ENCODE measurements at places on chromosomes 5 and 9.
A peak's percentile ranks its signal among the peaks of the same experiment; 100 is the strongest.

- H3K27ac ChIP-seq: no peak overlapping the region
- H3K36me3 ChIP-seq: no peaks in the 10 kb centered on the region
- no peaks in the 10 kb centered on the region for H3K4me1 ChIP-seq
- DNase-seq: no peak
- H3K4me3 ChIP-seq: no peak overlapping the region
These were observed 357.5 kb downstream of the TAF11L14 start for GRCh38 chr5:17991775-17992174.

- no peaks in the 10 kb centered on the region for H3K27me3 ChIP-seq
- H3K36me3 ChIP-seq: no peaks in the 10 kb centered on the region
- H3K4me3 ChIP-seq: no peak overlapping the region
- no peak overlapping the region for H3K27ac ChIP-seq
- peak; percentile 72 for DNase-seq
These were observed 3.6 kb upstream of the CPLX2 start for GRCh38 chr5:175867587-175868347.

DNA sequence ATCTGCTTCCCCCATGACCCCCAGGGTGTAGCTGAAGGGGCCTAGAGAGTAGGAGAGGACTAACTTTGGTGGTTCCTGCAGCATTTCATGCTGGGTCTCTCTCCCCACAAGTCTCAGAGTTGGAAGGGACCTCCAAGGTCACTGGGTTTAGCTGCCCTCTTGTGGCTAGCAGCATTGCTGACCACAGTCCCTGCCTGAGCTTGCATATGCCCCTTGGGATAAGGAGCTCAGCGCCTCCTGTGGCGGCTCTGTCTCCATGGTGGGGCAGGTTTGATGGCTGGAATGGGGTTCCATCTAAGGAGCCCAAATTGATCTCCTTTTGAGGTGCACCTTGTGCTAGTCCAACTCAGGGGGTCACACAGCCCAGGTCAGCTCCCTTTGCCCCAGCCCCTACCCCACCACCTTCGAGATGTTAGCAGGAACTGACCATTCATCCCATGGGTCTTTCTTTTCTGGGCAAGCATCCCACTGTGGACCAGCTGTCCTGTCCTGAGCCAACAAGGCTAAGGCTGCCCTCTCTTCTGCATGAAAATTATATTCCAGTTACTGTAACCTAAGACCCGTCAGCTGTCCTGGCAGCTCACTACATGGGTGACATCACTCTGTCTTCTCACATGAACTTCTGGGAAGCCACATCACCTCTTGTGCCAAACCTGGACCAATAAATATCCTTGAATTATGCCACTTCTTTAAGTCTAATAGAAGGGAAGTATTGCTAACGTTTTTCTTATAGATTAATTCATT, 196.2 kb downstream of the HSPA4 start:
- no peaks in the 10 kb centered on the region for H3K4me1 ChIP-seq
- no peaks in the 10 kb centered on the region for H3K27me3 ChIP-seq
- no peak overlapping the region for H3K4me3 ChIP-seq
- DNase-seq: peak; percentile 84
- no peak overlapping the region for H3K27ac ChIP-seq
- H3K36me3 ChIP-seq: no peaks in the 10 kb centered on the region

- no peaks in the 10 kb centered on the region for H3K4me1 ChIP-seq
- H3K4me3 ChIP-seq: peak within 1 kb of the TSS; percentile 97
- peak; percentile 82 for DNase-seq
- H3K27me3 ChIP-seq: no peaks in the 10 kb centered on the region
- H3K36me3 ChIP-seq: no peaks in the 10 kb centered on the region
These were observed at the start of gene ABCA1 for GRCh38 chr9:104927912-104928740. Gene ABCA1, minus strand, starts transcription at chr9:104928155. Its CDS starts 24,476 bp downstream, at chr9:104903679.

DNA sequence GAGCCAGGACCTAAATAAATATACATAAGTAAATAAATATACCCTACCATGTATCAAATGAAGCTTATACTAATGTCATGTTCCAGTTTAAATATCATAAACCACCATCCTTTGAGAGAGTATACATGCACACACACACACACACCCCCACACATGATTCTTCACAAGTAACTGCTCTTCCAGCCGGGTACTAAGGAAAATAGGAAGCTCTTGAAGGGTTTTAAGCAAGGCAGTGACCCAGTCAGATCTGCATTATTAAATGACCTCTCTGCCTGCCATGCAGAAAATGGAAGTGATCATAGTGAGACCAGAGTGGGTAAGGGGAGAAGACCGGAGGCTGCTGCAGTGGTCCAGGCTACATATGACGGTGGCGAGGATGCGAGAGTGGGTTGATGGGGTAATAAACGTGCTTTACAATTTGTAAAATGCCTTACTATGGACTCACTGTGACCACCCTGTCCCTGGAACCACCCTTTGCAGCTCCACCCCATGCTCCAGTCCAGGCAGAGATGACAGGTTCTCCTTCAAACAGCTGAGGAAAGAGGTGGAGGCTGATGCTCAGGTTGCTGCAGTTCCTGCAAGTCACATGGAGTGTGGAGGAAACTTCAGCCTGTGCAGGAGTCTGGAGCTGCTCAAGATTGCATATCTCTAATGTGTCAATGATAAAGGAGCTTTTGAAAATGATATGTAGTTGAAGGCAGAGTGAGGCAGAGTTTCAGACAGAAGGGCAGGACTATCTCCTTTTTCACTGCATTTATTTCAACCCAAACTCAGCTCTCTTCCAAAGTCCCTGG, 38.8 kb upstream of the NDFIP1 start:
- DNase-seq: no peak
- H3K4me1 ChIP-seq: no peaks in the 10 kb centered on the region
- no peak overlapping the region for H3K4me3 ChIP-seq

DNA sequence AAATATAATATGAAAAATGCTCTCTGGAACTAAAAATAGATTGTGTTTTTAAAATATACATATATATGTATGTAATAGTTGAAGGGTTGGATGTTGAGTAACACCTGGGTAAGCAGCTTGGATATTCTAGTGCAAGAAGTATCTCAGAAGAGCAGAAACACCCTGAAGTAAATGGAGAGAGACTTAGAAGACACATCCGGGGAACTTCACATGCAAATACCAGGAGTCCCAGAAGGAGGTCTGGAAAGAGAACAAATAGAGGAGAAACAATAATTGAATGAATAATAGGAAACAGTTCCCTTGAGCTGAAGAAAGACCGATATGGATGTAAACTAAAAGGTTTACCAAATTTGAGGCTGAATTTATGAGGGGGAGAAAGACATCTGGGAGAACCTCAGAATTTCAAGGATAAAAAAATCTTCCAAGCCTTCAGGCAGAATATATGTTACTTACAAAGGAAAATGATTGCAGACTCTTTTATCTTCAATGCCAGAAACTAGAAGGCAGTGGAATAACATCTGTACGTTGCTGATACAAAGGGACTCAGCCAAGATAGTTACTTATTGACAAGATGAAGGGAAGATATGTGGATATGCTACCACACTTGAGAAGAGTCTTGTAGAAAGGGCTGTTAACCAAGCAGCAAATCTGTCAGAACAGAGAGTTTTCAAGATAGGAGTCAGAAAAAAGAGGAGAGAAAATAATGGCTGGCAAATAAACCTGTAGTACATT, 42.7 kb downstream of the HSDL2 start:
- peaks cover 6% of the 10 kb centered on the region for H3K36me3 ChIP-seq
- H3K4me3 ChIP-seq: no peak overlapping the region
- no peaks in the 10 kb centered on the region for H3K27me3 ChIP-seq
- no peak for DNase-seq
- H3K4me1 ChIP-seq: no peaks in the 10 kb centered on the region

DNA sequence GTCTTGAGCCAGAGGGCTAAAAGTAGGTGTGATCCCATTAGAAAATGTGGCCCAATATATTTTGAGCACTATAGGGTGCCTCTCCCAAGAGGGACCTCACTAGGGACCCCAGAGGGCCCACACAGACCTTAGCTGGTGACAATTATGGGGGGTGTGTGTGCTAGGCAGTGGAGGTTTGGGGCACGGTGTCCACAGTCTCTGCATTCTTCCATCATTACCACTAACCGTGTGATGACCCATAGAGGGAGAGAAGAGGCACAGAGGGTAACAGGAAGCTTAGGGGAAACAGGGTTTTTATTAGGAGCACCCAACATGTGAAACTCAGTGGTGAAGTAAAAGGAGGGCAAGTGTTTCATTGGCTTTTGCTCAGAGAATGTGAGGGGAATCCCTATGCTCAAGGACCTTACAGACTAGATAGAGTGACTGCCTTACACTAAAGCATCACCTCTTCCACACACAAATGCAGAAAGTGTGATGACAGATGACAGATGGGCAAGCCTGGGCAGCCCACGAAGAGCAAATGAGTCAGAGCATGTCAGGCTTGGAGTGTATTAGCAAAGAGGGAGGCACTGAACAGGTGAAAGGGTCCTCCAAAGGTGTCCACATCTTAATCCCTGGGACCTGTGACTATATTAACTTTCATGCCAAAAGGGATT, 2.5 kb upstream of the ACTL7A start:
- no peaks in the 10 kb centered on the region for H3K27me3 ChIP-seq
- H3K4me3 ChIP-seq: no peak overlapping the region
- H3K4me1 ChIP-seq: no peaks in the 10 kb centered on the region
- no peaks in the 10 kb centered on the region for H3K36me3 ChIP-seq
- no peak overlapping the region for H3K27ac ChIP-seq

DNA sequence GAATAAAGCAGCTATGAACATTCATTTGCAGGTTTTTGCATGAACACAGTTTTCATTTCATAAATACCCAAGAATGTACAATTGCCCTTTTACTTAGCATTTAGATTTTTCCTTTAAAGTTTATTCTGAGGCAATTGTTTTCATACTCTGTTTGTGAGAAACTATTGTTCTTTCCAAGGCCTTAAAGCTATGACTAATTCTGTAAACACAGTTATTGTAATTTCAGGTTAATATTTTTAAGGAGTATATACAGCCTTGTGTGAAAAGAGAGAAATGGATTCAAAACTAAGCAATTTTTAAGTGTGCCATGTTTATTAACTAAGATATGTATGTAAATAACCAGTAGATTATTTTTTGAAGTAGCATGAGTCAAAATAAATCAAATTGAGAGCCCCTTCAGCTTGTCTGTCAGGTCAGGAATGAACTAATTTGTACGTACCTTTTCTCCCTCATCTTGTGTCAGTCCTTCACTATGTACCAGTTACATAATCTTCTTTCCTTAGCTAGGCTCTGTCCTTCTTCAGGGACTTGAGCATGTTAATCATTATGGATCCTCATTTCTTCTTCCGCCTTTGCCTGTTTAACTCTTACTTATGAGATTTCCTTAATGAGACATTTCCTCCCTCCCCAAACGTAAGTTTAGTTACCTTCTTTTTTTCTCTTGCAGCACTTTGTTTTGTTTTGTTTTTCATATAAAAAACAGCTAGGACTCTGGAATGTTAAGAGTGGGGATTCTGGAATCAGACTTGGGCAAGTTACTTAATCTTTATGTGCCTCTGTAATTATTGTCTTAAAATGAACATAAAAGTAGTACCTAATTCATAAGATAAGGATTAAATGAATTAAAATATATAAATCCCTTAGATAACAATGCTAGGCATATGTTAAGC, 63.6 kb downstream of the NIPBL start:
- no peaks in the 10 kb centered on the region for H3K36me3 ChIP-seq
- no peaks in the 10 kb centered on the region for H3K27me3 ChIP-seq
- no peak for DNase-seq
- H3K27ac ChIP-seq: no peak overlapping the region

DNA sequence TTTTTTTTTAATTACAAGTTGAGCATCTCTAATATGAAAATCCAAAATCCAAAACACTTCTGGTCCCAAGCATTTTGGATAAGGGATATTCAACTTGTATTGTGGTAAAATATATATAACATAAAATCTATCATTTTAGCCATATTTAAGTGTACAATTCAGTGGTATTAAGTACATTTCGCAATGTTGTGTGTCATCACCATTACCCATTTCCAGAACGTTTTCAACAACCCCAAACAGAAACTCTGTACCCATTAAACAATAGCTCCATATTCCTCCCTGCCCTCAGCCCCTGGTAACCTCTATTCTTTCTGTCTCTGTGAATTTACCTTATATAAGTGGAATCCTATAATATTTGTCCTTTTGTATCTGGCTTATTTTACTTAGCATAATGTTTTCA, 24.9 kb downstream of the TICAM2 start:
- H3K4me1 ChIP-seq: no peaks in the 10 kb centered on the region
- H3K27ac ChIP-seq: no peak overlapping the region
- no peak overlapping the region for H3K4me3 ChIP-seq
- no peaks in the 10 kb centered on the region for H3K36me3 ChIP-seq
- no peaks in the 10 kb centered on the region for H3K27me3 ChIP-seq

DNA sequence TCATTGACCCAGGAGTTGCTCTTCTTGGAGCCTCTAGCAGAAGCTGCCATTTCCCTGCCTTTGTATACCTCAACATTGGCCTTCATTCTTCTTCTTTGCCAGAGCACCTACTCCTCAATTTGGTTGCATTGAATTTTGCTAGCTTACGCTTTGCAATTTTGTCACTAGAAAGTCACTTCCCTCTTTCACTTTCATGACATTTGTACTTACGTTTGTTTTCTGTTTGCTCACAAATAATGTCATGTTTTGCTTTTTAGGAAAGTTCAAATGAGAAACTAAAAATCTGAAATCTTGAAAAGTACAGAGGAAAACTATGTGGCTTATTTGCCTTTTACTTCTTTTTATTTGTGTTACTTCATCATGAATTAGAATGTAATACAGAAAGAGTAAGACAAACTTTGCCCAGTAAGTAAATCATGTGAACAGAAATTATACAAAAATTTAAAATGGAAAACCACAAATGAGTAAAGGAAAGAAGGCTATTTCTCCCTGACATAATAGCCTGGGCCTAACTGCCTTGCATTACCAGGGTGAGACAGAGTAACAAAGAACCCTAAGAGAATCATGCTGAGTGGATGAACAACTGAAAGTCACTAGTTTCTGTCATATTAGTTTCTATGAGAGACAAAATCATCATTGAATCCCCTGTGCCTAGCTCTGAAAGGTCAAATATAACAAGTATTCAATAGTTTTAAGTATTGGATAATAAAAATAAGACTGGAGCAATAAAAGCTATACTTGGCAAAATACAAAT, 7.4 kb upstream of the IFNA1 start:
- H3K27ac ChIP-seq: no peak overlapping the region
- H3K4me1 ChIP-seq: peaks cover 3% of the 10 kb centered on the region
- no peaks in the 10 kb centered on the region for H3K27me3 ChIP-seq
- H3K36me3 ChIP-seq: no peaks in the 10 kb centered on the region
- no peak overlapping the region for H3K4me3 ChIP-seq

DNA sequence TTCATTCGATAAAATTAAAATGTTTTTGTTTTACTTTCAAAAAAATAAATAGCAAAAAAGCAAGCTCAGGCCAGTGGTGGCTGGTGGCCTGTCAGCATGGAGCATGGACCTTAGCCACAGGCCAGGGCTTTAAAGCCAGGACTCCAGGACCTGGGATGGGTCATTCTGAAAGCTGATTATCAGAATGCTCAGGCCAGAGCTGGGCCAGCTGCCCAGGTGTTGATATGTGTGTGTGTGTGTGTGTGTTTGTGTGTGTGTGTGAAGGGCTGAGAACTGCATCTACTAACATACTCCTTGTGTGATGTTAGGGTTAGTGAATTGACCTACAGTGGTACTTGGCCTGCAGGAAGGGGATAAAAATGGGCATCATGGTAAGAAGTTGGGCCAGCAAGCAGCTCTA, 21.5 kb downstream of the PALM2AKAP2 start:
- H3K27me3 ChIP-seq: no peaks in the 10 kb centered on the region
- H3K27ac ChIP-seq: no peak overlapping the region
- no peak for DNase-seq

- H3K36me3 ChIP-seq: no peaks in the 10 kb centered on the region
- no peak for DNase-seq
- H3K27ac ChIP-seq: no peak overlapping the region
These were observed 247.9 kb downstream of the MSX2 start for GRCh38 chr5:174972291-174972690.
